NCI-H510A (cell line): ENCODE measurements at places on chromosomes 4 and X.

DNA sequence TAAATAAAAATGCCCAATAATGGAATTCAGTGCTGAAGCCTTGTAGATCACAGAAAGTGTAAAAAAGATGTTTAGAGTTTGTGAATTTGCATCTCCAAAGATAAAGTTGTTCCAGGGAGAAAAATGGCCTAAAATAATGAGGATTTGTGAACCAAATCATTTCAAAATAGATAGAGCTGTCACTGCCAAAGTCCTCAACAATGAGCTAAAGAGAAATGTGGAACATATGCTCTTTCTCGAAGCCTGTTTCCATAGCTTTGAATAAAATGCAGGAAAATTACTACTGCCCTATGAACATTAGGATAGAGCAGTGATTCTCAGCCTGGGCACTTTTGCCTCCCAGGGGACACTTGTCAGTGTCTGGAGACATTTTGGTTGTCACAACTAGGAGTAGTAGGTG lies 3.4 kb upstream of the AP1S2 start:
- no peak for DNase-seq

DNA sequence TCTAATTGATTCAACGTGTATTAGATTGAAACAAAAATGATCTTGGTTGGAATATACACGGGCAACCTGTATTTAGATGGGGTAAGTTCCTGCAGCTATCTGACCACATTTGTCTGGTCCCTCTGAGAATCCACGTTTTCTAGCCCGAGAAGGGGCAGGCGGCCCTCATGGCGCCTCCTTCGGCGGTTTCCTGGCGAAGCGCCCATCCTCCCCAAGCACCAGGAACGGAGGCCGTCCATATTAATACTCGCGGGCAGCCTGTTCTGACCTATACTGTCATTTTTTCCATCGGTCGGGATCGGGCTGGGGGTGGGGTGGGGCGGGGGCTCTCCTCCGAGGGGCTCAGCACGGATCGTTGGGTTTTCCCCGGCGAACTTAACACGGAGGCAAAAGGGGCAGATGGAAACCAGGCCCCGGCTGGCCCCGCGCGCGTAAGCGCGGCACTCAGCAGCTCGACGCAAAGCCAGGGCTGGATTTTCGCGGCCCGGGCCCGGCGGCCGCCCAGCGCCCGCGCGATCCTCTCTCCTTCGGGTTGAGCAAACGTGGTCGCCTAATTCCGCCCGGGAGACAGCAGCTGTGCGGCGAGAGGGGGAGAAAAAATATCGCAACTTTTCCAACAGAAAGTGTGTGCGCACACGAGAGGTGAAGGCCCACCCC lies 77.2 kb upstream of the BCOR start:
- DNase-seq: peak; percentile 75

- no peak for DNase-seq
These were observed 124.3 kb downstream of the STIM2 start for GRCh38 chr4:26984896-26985295.

DNA sequence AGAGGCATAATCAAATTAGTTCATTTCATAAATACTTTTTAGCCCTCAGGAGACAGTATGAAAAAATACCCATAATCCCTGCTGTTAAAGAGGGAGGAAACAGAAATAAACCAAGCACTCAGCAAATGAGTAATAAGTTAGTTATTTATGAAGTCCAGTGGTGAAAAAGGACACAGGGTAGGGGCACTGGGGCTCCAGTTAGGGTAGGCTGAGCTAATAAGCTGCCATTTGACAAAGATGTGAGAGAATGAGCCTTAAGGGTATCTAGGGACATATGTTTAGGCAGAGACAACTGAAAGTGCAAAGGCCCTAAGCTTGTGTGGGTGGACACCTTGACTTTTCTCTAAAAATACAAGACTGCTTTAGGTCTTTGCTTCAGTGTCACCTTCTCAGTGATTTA lies 94.4 kb downstream of the IL15 start:
- DNase-seq: no peak

DNA sequence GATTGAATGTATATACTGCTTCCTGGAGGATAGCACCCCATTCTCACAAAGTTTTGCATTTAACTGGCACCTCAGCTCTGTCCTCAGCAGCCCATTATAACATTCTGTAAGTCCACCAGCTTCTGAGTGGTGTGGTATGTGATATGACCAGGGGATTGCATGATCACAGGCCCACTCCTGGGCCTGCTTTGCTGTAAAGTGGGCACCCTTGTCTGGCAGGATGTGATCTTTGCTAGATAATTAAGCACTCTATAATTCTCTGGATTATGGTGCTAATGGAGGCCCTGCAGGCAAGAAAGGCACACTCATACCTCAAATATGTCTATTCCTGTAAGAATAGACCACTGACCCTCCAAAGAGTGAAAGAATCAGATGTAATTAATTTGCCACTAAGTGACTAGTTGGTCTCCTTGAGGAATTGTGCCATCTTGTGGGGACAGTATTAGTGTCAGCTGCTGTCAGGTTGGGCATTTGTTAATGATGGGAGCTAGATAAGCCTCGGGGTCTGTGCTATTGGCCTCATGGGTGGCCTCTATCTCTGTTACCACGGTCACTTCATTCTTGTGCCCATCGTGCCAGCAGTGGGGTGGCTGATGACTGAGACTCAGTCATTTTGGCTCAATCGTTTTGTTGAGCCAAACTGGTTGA lies 2.2 kb upstream of the CFI start:
- no peak for DNase-seq

GRCh38 chr4:168885400-168885799 lies 124.7 kb downstream of the CBR4 start:
- DNase-seq: no peak

GRCh38 chr4:147543034-147543433 lies 62.1 kb downstream of the EDNRA start:
- DNase-seq: no peak

DNA sequence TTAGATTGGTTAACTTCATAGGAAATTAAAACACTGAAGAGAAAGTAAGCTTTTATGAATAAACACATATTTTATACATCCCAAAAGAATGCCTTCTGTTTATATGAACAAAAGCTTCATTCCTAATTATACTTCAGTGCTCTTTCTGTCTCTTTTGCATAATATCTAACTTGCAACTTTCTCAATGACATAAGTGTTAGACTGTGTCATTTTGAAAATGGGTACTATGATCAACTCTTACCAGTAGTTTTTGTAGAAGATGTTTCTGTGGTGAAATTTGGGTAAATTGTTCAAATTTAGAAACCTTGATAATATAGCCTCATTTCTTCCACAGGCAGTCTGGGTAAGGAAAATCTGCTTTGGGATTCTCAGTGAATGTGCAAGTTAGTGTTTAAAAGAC lies 991.4 kb downstream of the CCSER1 start:
- DNase-seq: no peak

DNA sequence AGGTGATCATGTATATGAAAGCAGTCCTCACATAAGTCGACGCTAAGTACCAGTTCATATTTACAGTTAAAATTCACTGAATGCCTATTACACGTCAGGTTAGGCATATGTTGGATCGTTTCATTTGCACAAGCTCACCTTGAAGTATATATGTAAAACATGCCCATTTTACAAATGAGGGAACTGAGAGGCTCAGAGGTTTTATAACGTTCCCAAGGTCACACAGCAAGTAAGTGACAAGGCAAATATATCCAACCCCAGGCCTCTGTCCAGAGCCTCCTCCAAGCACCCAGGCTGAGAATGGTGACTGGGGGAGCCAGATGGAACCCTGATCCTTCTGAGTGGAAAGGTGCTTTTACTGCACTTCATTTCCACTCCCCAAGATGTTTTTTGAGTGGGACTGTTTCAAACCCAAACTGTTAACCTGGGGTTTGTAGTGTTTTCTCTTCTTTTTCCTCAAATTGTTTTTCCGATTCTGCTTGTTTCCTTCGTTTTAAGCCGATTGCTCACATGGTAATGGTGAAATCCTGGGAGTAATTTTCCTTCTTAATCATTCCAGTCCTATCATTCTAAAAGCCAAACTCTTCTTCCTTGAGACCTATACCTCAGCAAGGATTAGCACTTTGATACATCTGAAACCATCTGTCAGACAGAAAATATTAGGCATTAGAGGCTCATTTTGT lies 791 bp downstream of the SMIM20 start:
- DNase-seq: no peak
